ENCODE measurements at places on chromosomes 1 and 21. TPM values are rescaled to one million over a fixed set of nuclear protein-coding genes. Genes with fewer than 3 reads are reported as not detected.

PCP4 gene
- not detected for total RNA-seq

LAD1 gene
- not detected for total RNA-seq

HUNK gene
- not detected for total RNA-seq

PLOD1 gene
- total RNA-seq, result 17.6 TPM

Data from activated CD8-positive, alpha-beta memory T cell treated with anti-CD3 and anti-CD28 coated beads, Interleukin-2, amount 10 ng/mL, durations not matched to agents 7 days and 5 days (primary cell).